ENCODE measurements at places on chromosomes 6 and 20. TPM values are rescaled to one million over a fixed set of nuclear protein-coding genes. Genes with fewer than 3 reads are reported as not detected.

DNA sequence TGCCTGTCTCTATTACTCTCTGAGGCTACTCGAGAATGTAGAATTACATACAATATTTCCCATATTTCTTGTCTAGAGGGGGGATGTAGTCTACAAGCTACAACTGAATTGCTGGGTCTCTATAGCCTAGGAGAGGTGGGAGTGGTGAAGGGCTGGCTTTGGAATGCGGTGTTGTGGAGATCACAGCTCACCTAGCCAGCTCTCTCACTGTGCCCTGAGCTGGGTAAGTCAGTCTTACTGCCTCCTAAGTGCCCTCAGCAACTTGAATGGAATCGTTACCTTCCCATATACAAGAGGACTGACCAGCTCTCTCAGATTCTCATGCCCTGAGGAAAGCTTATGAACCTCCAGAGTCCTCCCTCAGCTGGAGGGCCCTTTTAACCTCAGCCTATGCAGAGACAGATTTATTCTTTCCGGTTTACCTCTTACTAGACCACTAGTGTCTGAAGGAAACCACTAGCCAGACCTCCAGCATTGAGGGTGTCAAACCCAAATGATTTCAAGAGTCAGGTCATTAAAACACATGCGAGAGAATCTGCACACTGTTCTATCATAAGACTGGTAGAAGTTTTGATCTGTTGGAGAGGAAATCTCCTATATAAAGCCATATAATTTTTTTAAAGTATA, 20.6 kb downstream of the VIP start:
- no peak overlapping the region for H3K27ac ChIP-seq
- no peaks in the 10 kb centered on the region for H3K4me1 ChIP-seq
- no peaks in the 10 kb centered on the region for H3K36me3 ChIP-seq
- DNase-seq = no peak

DNA sequence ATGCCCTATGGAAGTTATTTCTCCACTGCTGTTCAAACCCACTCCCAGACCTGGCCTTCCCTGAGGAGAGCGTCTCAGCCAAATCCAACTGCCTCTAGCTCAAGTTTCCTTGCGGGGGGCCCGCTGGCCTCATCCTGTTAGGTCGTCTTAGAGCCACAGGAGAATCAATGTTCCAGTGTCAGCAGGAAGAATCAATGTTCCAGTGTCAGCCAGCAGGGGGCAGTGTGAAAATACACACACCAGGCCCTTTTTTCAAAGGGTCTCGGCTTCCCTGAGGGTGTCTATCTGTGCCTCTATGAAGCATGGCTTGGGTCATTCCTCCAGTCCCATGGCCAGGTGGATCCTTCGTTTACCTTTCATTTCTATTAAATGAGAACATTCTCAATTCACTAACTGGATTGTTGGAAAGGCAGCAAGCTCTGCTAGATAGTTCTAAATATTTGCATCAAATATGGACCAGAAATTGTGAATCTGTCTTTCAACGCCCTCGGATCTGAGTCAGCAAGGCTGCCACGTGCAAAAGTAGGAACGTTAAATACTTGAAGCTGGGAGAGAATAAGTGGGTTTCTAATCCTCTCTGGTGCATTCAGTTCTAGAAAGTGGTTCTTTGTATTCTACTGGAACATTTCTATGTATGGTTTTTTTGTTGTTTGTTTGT, 19.2 kb downstream of the PRND start:
- H3K27me3 ChIP-seq = no peaks in the 10 kb centered on the region
- H3K4me1 ChIP-seq = no peaks in the 10 kb centered on the region
- no peak overlapping the region for H3K27ac ChIP-seq
- H3K4me3 ChIP-seq = no peak overlapping the region
- H3K36me3 ChIP-seq = no peaks in the 10 kb centered on the region

FOXQ1 gene
- not detected for total RNA-seq

GRCh38 chr20:59258221-59258621, 42.2 kb upstream of the EDN3 start:
- no peak for DNase-seq
- no peaks in the 10 kb centered on the region for H3K4me1 ChIP-seq
- no peak overlapping the region for H3K4me3 ChIP-seq
- H3K27me3 ChIP-seq = no peaks in the 10 kb centered on the region
- H3K36me3 ChIP-seq = no peaks in the 10 kb centered on the region

DNA sequence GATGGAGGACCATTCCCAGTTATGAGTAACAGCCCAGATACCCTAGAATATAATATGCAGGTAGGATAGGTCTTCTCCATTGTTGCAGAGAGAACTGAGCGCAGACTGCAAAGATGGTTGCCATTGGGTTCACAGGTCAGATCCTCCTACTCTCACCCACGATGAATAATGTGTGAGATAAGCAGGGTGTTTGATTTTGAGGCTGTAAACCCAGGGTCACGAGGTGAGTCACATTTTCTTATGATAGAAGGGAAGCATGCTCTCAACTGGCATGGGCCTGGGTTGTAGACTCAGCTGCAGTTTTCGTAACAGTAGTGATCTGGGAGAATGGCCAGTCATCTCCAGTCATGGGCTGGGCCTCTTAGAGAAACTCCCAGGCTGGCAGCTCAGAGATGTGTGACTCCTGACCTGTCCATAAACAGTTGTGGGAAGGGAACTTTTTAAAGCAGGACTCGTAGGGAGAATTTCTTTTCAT, 74.2 kb downstream of the CD164 start:
- no peak for DNase-seq
- no peaks in the 10 kb centered on the region for H3K36me3 ChIP-seq
- no peak overlapping the region for H3K27ac ChIP-seq
- H3K27me3 ChIP-seq = no peaks in the 10 kb centered on the region

GRCh38 chr6:56419191-56419590, 171.8 kb upstream of the COL21A1 start:
- no peak overlapping the region for H3K27ac ChIP-seq
- H3K27me3 ChIP-seq = no peaks in the 10 kb centered on the region
- H3K4me1 ChIP-seq = no peaks in the 10 kb centered on the region
- no peaks in the 10 kb centered on the region for H3K36me3 ChIP-seq
- H3K4me3 ChIP-seq = no peak overlapping the region

GRCh38 chr6:168071620-168072019, 7.4 kb downstream of the FRMD1 start:
- H3K27me3 ChIP-seq = no peaks in the 10 kb centered on the region
- H3K36me3 ChIP-seq = no peaks in the 10 kb centered on the region

DNA sequence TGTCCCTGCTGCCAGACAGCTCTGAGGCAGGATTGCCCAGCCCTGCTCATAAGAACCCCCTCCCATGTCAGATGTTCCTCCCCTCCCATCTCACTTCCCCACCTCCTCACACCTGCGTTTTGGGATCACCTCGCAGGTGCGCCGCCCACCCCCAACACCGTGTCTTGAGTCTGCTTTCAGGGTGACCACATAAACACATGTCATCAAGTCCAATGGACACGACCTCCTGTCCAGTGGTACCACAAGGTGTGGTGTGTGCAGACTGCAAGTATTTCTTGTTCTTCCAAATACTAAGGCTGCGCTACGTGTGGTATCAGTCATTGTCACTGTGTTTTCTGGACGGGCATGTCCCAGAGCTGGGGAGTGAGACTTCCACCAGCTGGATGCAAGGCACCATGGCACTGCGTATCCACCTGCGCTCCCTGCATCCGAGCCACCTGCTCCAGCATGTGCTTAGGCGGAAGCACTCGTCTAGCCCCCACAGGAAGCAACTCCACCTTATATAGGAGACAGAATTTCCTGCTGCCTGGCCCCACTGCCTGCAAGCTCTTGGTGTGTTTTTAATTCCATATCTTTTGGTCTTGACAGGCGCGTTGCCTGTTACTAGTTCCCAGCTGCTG, 119.7 kb upstream of the NXT1 start:
- H3K27me3 ChIP-seq = no peaks in the 10 kb centered on the region
- no peak overlapping the region for H3K27ac ChIP-seq
- H3K4me3 ChIP-seq = no peak overlapping the region
- DNase-seq = no peak
- H3K36me3 ChIP-seq = no peaks in the 10 kb centered on the region

DNA sequence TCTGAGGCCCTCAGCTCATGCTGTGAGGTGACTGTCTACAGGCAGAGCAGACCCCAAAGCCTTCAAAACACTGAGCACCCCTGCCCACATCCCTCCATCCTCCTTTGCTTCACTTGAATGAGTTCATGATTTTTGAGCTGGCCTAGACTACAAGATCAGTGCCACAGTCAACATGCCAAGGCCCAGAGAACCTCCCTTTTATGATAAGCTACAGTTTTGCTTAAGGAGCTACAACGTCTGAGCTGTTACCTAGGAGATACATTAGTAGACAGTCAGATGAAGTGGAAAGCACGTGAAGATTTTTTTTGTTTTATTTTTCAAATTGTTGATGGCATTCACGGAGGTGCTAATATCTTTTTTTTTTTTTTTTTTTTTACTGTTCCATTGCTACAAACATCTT, 139.0 kb downstream of the SOBP start:
- no peak overlapping the region for H3K4me3 ChIP-seq
- no peak overlapping the region for H3K27ac ChIP-seq
- no peaks in the 10 kb centered on the region for H3K36me3 ChIP-seq
- H3K27me3 ChIP-seq = no peaks in the 10 kb centered on the region

DNA sequence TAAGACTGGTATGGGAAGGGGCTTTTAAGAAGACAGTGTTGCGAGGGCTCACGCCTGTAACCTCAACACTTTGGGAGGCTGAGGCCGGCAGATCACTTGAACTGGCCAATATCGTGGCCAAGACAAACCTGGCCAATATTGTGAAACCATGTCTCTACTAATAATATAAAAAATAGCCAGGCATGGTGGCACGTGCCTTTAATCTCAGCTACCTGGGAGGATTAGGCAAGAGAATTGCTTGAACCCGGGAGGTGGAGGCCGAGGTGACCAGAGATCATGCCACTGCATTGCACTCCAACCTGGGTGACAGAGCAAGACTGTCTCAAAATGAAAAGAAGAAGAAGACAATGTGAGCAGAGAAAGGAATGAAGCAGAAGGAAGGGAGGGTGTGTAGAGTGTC, 242.2 kb downstream of the TSHZ2 start:
- H3K27ac ChIP-seq = no peak overlapping the region
- DNase-seq = no peak
- no peaks in the 10 kb centered on the region for H3K27me3 ChIP-seq
- H3K36me3 ChIP-seq = no peaks in the 10 kb centered on the region
- no peak overlapping the region for H3K4me3 ChIP-seq

- H3K27ac ChIP-seq = no peak within 1 kb of the TSS
- peaks cover 7% of the 10 kb centered on the region for H3K4me1 ChIP-seq
- H3K27me3 ChIP-seq = peaks cover 2% of the 10 kb centered on the region
These were observed at the start of gene BMP7 for GRCh38 chr20:57266291-57267157. Gene BMP7, minus strand, starts transcription at chr20:57266641. Its CDS starts 519 bp downstream, at chr20:57266122.

DNA sequence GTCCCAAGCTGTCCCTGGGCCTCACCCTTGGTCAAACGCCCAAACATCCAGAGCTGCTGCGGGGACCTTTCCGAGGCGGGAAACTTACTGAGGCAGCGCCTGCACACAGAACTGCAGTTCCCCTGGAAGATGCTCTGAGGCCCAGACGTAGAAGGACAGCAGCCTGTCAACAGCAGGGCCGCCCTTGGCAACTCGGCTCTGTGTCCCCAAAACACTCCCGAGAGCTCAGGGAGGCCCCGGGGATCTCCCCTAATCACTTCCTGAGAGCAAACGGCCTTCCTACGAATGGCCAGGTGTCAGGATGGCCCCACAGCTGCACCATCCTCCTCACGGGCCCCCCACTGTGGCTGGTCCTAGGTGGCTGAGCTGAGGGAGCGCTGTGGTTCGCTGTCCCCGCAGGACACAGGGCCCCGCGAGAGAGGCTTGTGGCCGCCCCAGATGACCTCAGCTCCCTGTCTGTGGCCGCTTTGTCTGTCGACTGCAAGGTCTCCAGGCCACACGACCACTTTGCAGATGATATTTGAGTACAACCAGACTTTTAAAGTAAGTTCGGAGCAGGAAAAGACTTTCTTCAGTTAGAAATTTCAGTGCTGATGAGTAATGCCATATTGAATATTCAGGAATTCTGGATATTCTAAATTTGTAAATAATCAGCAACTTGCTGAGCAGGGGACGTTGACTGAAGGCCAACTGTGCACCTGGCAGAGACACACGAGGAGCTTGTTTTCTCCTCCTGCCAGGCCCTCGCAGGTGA, 46.0 kb downstream of the DLL1 start:
- no peak for DNase-seq
- no peak overlapping the region for H3K27ac ChIP-seq
- H3K4me3 ChIP-seq = no peak overlapping the region
- H3K36me3 ChIP-seq = no peaks in the 10 kb centered on the region

All from liver (tissue), 10 donors.